ENCODE measurements at places on chromosomes 5 and 9.

- no peak for DNase-seq
Observed at GRCh38 chr5:58444805-58445204, 15.1 kb downstream of the PLK2 start.

DNA sequence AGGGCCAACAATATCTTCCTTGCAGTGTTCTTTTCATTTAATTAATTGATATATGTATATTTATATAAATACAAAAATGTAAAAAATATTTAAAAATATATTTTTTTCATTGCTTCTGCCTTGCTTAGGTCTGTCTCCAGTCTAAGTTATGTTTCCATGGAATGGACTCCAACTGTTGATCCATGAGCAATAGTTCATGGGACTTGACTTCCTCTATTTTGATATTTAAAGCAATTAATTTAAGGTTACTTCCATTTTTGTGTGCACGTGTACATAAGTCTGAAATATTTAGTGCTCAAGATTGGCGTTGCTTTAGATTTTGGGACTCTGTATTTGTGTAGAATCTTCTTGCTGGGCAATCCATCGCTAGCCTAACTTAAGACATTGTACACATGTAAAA is 155.3 kb upstream of the KLF9 start:
- DNase-seq: no peak

DNA sequence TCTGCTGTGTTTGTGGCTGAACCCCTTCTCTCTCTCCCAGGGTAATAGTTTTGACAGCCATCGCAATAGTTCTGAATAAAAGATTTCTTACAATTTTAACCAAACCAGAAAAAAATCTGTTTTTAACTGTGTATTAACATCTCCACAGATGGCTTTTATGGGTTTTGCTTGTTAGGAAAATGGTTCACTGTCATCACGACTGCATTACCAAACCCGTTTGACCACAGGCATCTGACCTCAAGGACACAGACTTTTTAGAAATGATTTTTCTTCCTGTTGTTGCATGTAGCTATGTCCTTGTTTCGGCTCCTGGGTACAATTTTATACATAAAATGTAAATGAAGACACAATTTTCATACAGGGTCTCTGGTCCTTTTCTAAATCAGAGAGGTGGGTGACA is 316.1 kb downstream of the IRX1 start:
- no peak for DNase-seq

DNA sequence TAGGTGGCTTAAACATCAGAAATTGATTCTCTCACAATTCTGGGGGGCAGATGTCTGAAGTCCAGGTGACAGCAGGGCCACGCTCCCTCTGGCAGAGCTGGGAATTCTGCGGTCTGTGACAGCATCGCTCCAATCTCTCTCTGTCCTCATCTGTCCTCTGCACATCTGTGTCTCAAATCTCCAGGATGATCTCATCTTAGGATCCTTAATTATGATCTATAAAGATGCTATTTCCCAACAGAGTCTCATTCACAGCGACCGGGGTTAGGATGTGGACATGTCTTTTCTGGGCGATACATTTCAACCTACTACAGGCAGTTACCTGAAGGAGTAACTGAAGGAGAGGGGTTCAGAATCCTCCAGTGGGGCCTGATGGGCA is 31.4 kb downstream of the ANKRD33B start:
- DNase-seq: no peak

- no peak for DNase-seq
Observed at GRCh38 chr5:97418462-97418861, 235.4 kb upstream of the RIOK2 start.

DNA sequence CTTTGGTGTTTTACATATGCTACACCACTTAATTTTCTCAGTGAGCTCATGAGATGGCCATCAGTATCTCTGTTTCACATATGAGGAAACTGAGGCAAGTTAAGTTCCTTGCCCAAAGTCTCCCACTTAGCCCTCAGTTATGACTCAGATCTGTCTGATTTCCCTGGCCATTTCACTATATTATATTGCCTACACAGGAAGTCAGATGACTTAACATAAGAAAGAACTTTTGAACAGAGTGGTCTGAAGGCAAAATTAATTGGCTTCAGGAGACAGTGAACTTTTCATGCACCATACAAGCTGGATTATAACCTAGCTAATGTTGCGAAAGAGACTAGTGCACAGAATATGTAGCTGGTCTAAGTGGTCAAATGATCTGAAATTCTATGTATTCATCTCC is 221.6 kb downstream of the NFIB start:
- no peak for DNase-seq

- no peak for DNase-seq
Observed at GRCh38 chr5:147140558-147140957, 94.3 kb upstream of the STK32A start.

GRCh38 chr5:42621242-42621641 is 135.4 kb upstream of the CCDC152 start:
- no peak for DNase-seq

DNA sequence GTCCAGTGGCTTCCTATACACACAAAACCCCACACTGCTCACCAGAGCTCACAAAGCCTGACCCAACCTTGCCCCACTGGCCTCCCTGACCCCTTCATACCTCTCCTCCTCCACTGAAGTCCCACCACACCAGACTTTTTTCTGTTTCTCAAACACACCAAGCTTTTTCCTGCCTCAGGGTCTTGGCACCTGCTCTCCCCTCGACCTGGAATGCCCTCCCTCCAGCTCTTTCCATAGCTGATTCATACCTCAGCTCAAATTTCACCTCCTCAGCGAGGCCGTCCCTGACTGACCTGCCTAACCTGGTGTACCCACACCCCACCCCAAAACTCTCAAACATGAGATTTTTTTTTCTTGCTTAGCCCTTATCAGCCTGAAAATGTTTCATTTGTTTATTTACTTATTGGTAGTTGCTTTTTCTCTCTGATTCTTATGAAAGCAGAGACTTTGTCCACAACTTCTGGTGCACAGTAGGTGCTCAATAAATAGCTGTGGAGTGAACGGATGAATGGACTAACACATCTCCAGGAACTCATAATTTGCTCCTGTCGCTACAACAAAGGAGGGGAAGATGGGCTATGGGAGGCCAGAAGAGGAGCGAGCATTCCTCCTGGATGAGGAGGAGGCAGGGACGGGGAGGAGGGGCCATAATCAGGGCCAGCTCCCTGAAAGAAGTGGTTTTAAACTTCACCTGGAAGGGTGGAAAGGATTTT is 84.3 kb downstream of the SH3TC2 start:
- no peak for DNase-seq

DNA sequence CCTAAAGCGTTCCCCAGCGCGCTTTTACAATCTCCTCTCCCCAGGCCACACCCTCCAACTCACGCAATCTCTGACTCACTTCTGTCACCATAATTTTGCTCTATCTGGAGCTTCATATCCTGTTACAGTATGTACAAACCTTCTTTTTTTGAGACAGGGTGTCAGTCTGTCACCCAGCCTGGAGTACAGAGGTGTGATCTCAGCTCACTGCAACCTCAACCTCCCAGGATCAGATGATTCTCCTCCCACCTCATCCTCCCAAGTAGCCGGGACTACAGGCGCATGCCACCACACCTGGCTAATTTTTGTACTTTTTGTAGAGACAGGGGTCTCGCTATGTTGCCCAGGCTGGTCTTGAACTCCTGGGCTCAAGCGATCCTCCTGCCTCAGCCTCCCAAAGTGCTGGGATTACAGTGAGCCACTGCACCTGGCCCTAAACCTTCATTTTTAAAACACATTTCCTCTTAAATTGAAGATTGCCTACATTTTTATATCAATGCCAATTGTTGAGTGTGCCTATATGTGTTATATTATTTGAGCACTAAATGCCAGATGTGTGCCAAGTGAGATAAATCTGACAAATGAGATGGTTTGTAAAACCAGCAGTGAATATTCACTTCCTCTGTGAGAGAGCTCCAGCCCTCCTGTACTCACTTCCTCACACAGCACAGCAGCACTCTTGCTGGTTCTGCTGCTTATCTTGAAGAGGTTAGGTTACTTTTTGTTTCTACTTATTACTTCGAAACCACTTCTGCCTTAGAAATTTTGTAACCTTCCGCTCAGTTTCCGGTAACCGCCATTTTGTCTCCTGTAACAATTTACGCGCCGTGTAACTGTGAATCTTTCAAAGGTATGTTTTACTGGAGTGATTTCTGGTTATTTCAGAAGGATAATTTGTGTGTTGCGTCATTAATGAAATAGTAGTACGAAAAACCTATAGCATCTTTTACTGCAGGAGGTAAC is 57.9 kb downstream of the DOCK8 start:
- peak; percentile 57 for DNase-seq

DNA sequence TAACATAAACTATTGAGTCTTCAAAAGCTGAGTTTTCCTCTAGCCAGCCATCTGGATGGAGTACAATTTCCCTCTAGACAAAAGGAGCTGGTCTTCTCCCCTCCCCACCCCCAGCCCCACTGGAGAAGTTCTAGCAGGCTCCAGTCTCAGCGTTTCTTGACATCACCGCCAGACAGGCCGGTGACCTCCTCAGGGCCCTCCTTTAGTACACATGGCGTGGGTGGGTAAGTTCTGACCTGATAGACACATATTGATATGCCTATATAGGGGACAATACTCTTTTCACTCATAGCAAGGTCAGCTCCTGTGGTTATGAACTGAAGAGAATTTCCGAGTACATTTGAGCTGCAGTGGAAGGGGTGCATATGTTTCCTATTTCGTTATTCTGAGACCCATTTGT is 27.2 kb downstream of the DNAI1 start:
- DNase-seq: no peak

GRCh38 chr9:134319306-134320125 is 6.7 kb upstream of the RXRA start:
- DNase-seq: no peak

GRCh38 chr5:114435885-114436299 is 74.0 kb downstream of the KCNN2 start:
- DNase-seq: no peak

- no peak for DNase-seq
Observed at GRCh38 chr5:140344683-140345423, 1.6 kb downstream of the HBEGF start.

DNA sequence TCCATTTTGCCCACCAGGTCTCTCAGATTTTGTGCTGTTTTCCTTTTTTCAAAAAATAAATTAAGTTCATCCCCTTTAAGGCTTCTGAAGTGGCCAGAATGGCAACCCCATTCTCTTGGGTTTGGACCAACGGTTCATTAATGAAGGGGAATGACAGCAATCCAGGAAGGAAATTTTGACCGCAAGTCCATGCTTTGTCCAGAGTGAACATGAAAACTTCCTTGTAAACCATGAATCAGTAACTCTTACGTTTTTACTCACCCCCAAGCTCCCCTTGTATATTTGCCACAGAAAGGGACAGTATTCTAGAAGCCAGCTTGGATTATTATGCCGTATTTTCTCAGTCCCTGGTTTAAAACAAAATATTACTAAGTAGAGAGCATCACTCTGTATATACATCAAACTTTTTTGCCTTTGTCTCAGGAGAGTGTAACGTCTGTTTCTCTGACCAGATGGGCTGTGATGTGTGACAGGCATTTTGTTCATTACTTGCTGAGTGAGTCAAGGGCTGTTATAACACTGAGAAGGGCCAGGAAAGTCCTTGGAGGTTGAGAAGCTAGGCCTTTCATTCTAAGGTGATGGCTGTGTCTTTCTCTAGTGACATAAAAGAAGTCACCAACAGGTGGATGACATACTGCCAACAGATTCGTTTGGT is 148.2 kb downstream of the SMARCA2 start:
- DNase-seq: no peak

DNA sequence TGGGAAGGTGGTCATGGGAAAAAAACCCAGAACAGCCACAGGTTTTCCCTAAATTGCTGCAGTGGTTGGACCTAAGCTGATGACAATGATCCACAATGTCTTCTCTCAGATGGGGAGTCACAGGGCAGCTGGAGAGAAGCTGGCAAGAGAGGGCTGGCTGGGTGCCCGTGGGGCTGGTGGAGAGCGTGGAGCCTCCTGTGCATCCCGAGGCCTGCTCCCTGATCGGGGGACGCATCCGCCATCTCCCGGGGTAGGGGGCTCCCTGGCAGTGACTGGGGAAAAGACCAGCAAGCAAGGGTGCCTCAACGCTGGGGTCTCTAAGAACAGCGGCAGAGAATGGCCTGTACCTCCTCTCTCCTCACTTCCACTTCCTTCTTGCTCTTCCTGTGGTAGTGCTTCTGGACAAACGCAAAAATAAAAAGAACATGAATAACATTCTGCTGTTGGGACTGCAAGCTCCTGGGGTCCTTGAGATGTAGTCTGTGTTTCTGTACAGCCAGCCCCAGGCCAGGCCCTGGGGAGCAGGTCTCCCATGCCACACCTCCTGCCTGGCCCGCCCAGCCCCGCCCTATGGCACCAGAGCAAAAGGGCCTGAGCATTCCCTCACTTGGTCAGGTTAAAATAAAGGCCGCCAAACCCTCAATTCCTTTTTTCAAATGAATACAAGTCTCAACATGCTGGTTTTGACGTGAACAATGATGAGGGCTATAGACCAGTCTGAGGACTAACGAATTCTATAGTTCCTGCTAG is 7.0 kb upstream of the MRNIP start:
- no peak for DNase-seq

GRCh38 chr5:68252673-68253623 is 37.4 kb downstream of the PIK3R1 start:
- DNase-seq: peak; percentile 30

GRCh38 chr9:101527066-101527465 is 6.6 kb upstream of the RNF20 start:
- no peak for DNase-seq

- DNase-seq: no peak
Observed at GRCh38 chr9:93114984-93115335, 18.9 kb downstream of the CARD19 start.

GRCh38 chr9:26939955-26940711 is 6.9 kb downstream of the PLAA start:
- no peak for DNase-seq

GRCh38 chr9:134943836-134944235 is 26.1 kb upstream of the FCN1 start:
- no peak for DNase-seq

GRCh38 chr5:151612689-151613427 is 21.7 kb upstream of the FAT2 start:
- DNase-seq: peak; percentile 40

DNA sequence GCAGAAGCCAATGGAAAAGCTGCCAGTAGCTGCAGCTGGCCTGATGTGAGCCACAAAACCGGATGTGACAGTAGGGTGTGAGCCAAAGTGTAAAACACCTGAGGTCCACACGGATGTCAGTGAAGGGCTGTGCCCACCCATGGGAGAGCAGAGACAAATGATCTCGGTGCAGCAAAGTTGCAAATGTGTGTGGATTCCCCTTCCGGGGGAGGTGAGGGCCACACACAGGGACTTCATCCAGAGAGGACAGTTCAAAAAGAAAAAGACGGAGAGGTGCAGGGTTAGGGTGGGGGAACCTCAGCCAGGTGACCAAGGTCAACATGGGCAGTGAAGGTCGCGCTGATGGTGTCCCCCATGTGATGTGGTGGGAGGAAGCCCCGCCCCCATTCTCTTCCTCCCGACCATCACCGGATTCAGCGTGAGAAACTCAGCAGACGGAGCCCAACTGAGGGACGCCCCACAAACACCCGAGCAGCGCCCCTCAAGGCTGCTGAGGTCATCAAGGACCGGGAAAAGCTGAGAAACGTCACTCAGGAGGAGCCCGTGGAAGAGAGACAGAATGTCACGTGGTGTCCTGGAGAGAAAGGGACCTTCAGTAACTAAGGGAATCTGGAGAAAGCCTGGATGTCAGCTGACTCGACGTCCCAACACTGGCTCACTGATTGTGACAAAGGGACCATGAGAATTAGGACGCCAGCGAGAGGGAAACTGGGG is 11.4 kb upstream of the PTGDS start:
- no peak for DNase-seq

Data from activated T-cell treated with anti-CD3 and anti-CD28 coated beads for 24 hours (primary cell).